Dorsolateral prefrontal cortex (tissue), 122 donors: ENCODE measurements at places on chromosomes 13 and 19. TPM values are rescaled to one million over a fixed set of nuclear protein-coding genes. Genes with fewer than 3 reads are reported as not detected.

Gene HIF3A
- 32.9 TPM for total RNA-seq

Gene B3GNT8
- 0.44 TPM for total RNA-seq

Gene IGFL2
- 1.2 TPM for total RNA-seq

Gene CAMSAP3
- 30.1 TPM for total RNA-seq

Gene ZNF382
- 51.3 TPM for total RNA-seq
